ENCODE measurements at places on chromosomes 12 and 14.

DNA sequence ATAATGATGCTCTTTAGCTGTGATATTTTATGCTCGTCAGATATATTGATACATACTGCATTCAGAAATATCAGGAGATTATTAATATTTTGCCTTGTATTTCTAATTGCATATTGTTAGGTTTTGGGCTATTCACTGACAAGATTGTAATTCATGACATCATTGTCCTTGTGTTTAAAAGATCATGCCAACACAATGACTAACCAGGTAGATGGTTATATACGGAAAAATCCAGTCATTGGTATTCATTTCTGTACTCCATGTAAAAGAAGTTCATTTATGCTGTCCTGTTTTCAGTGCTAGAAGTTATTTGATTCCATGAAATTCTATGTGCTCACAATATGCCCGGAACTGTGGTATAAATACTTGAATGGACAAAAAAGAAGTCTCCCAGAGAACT lies 107.5 kb downstream of the KITLG start:
- DNase-seq = no peak

DNA sequence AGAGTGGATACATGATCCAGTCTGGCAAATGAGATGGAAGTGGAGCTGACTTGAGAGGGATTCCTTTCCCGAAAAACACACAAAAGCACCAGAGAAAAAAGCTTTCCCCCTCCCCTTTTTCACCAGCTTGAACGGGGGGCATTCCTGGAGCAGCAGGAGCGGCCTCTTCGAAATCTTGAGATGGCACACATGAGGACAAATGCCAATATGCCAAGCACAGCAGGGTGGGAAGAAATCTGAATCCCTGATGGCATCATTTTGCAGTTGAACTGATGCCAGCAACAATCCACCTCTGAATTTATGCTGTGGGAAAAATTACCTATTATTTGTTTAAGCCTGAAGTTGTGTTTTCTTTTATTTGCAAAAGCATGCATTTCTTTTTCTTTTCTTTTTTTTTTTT lies 29.7 kb upstream of the BICD1 start:
- no peak for DNase-seq

- no peak for DNase-seq
Measured at GRCh38 chr14:79890527-79890926, 320.8 kb downstream of the DIO2 start.

DNA sequence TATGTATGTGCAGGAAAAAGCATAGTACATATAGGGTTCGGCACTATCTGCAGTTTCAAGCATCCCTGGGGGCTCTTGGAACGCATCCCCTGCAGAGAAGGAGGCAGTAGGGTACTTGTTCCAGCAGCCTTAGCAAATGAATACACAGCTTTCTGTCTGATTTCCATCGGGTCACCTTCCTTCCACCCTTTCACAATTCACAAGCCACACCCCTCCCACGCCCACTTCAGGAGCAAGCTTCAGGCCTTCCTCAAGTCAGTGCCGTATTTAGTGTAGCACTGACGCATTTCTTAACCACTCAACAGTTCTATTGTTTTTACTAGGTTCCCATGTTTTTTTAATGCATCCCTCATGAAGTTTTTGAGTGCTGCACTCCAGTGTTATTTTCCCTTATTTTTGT lies 64.2 kb downstream of the CLMN start:
- DNase-seq = no peak

DNA sequence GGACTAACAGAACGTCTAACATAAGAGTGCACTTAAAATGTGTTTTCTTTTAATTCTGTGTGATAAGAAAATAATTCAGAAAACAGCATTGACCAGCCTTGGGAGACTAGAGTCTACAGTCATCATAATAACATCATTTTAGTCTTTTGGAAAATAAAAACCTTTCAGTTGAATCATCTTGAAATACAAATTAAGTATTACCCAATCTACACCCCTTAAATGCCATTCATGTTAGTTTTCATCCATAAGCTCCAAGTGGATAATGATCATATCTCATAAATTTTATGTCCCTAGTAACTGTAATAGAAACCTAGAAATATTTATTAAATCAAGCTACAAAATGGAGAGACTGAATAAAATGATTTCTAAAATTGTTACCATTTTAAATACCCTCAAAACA lies 32.4 kb downstream of the EPS8 start:
- DNase-seq = no peak

Measured in stimulated activated CD8-positive, alpha-beta memory T cell treated with anti-CD3 and anti-CD28 coated beads, Interleukin-2, amount 100 ng/mL, for 1 hour (primary cell).